ENCODE measurements at places on chromosomes 6 and 20.
A peak's percentile ranks its signal among the peaks of the same experiment; 100 is the strongest.

GRCh38 chr6:64290867-64291266, 655.3 kb downstream of the PHF3 start:
- DNase-seq: no peak

- no peak for DNase-seq
Measured at GRCh38 chr6:166758136-166758704, 131.2 kb upstream of the RPS6KA2 start.

GRCh38 chr6:62980724-62981123, 230.5 kb upstream of the FKBP1C start:
- no peak for DNase-seq

DNA sequence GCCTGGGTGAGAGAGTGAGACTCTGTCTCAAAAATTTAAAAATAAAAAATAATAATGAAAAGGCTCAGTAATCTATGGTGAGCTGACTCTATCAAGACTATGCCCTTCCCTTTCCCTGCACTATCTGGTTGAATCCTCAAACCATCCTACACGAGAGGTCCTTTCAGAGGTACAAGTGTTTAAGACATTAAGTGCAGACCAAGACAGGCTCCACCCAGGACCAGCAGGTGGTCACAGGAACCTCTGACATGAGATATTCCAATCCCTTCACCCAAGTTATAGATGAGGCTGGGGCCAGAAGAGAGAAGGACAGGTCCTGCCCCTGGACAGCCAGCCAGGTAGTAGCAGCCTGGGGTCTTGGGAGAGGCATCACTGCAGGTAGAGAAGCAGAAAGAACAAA, 182.6 kb downstream of the NFATC2 start:
- DNase-seq: no peak

- DNase-seq: no peak
Measured at GRCh38 chr6:47000842-47001241, 41.3 kb downstream of the ADGRF1 start.

GRCh38 chr20:53582574-53583351, 10.9 kb downstream of the ZNF217 start:
- peak; percentile 54 for DNase-seq

GRCh38 chr6:136859430-136859829, 37.0 kb downstream of the PEX7 start:
- no peak for DNase-seq

DNA sequence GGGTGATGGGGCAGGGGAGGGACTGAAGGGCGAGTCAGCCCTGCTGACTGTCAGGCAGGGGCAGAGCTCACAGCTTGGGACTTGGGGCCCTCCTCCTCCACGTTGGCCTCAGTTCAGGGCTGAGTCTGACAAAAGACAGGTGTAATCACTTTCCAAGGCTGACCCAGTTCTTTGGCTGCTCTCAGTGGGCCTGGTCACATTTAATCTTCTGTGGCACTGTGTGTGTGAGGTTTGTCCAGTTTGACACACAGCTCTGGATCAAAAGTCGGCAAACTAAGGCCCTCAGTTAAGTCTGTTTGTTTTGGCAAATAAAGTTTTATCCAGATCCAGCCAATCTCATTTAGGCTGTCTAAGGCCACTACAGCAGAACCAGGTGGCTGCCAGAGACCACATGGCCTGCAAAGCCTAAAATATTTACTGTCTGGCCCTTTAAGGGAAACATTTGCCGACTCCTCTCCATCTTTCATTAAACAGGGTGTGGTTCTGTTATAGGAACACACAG, 5.1 kb upstream of the MAP1LC3A start:
- no peak for DNase-seq

DNA sequence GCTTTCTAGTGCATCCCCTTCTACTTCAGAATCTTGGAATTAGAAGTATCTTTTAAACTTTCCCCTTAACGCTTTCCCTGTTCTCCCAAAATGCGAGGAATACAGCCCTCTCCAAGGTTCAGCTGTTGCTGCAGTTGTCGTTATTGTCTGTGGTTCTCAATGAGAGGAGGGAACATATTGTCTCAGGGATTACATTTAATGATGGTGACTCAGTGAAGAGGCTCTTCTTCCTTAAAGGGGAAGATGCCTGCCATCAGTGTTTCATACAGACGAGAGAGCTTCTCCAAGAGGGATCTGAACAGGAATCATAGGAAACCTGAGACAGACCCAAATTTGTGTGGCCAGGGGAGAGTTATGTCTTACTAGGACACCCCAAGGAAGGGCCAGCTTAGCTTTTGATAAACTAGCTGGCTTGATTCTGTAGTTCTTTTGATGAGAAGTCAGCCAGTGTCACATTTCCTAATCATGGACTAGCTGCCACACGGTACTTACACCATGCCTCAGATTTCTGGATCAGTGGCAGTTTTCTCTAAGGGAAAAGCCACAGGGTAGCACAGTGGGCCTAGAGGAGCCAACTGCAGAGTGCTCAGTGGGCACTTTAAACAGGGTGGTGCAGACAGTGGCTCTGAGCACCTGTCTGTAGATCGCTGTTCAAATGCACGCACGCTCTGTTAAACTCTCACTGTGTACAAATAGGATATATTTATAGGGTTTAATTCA, 59.7 kb upstream of the TMEM181 start:
- peak; percentile 47 for DNase-seq

GRCh38 chr6:157302736-157303135, 20.6 kb downstream of the TMEM242 start:
- DNase-seq: no peak

- no peak for DNase-seq
Measured at GRCh38 chr6:40692337-40692736, 105.2 kb upstream of the LRFN2 start.

GRCh38 chr6:142707255-142707654, 237.7 kb downstream of the HIVEP2 start:
- DNase-seq: no peak

DNA sequence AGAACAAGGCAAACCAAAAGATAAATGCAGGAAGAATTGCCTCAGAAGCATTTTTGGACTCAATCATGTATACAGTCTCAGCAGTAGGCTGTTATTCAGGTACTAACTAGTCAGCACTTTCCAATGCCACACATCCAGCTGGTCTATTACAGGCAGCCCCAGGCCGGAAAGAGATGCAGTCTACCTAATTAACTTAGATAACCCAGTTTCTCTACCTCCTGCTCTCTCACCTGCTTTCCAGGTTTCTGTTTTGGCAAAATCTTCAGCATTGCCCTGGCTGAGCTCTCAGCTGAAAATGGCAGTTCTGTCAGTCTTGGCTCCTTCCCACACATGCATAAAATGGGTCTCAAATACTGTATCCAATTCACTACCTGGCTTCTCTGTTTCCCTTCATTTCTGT, 101.3 kb upstream of the UFL1 start:
- DNase-seq: no peak

GRCh38 chr6:78883651-78884050, 16.3 kb downstream of the IRAK1BP1 start:
- no peak for DNase-seq

DNA sequence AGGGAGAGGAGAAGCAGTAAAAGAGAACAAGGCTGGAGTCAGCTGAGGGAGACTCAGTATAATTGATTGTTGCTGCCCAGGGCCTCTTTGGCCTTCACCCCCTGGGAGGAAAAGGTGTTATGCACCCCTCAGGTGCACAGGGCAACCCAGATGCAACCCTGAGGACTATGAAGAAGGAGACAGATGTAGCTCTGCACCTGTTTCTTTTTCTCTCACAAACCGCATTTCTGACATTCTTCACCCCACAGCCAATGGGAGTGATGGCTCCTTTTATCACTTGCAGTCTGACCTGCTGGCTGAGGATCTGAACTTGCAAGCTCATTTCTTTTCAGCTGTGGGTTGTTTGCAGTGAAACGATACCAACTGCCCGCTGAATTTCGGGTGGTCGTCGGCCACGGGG, 64.1 kb upstream of the F13A1 start:
- DNase-seq: no peak

DNA sequence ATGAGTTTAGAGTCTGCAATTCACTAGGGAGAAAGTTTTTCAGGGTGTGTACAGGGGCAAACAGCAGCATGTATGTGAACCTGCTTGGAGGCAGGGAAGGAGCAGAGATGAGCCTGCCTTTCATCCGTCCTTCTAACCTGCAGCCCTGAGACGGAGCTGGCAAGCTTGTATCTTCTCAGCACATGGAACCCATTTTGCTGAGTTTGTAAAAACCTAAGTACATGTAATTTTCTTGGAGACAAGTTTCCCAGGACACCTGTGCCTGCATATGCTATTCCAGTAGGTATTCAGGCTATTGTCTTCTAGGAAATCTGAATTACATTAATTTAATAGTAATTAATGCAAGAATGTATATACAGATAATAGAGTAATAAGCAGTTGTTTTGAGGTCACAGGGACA, 28.8 kb upstream of the MOXD1 start:
- no peak for DNase-seq

- no peak for DNase-seq
Measured at GRCh38 chr20:57441510-57442154, 50.4 kb downstream of the RBM38 start.
